ENCODE measurements at places on chromosomes 16 and 17. TPM values are rescaled to one million over a fixed set of nuclear protein-coding genes. Genes with fewer than 3 reads are reported as not detected.

The LGALS9B gene
- total RNA-seq: 0.78 TPM

The C16orf74 gene
- 156 TPM for total RNA-seq

The TBC1D3E gene
- not detected for total RNA-seq

The TXNDC11 gene
- 31.9 TPM for total RNA-seq

The C16orf54 gene
- total RNA-seq: not detected

The SPNS3 gene
- 0.04 TPM for total RNA-seq

The NPIPA3 gene
- 0.70 TPM for total RNA-seq

The RAMP2 gene
- total RNA-seq: 2.3 TPM

The MGAT5B gene
- total RNA-seq: 0.15 TPM

The ANKRD13B gene
- 9.1 TPM for total RNA-seq

The KRT9 gene
- 0.23 TPM for total RNA-seq

The RNF157 gene
- not detected for total RNA-seq

The ST6GALNAC2 gene
- total RNA-seq: 139 TPM

The TAC4 gene
- total RNA-seq: not detected

The TMEM208 gene
- total RNA-seq: 46.2 TPM

The CFAP97D1 gene
- total RNA-seq: not detected

The MYOCD gene
- total RNA-seq: not detected

The KRTAP1-1 gene
- total RNA-seq: not detected

The FAM222B gene
- total RNA-seq: 9.3 TPM

The WFIKKN1 gene
- not detected for total RNA-seq

The TMEM235 gene
- total RNA-seq: not detected

The ADGRG1 gene
- 83.5 TPM for total RNA-seq

The DNAI2 gene
- not detected for total RNA-seq

The SMYD4 gene
- total RNA-seq: 6.3 TPM

The CSNK1D gene
- total RNA-seq: 53.3 TPM

The CDH13 gene
- 45.0 TPM for total RNA-seq

The CMTM2 gene
- total RNA-seq: not detected

The C17orf50 gene
- total RNA-seq: not detected

The ROGDI gene
- 23.0 TPM for total RNA-seq

The UQCRC2 gene
- total RNA-seq: 146 TPM

The TOB1 gene
- total RNA-seq: 14.1 TPM

The GRAP gene
- total RNA-seq: not detected

The KRTAP4-9 gene
- not detected for total RNA-seq

The CNTNAP1 gene
- total RNA-seq: 4.6 TPM

The OTOP2 gene
- total RNA-seq: not detected

The CCDC144A gene
- 0.38 TPM for total RNA-seq

The CCL8 gene
- total RNA-seq: not detected

The CA4 gene
- not detected for total RNA-seq

The RSL1D1 gene
- total RNA-seq: 180 TPM

The DHX58 gene
- total RNA-seq: 11.5 TPM

The RGS9 gene
- 0.86 TPM for total RNA-seq

The EVI2B gene
- total RNA-seq: 0.47 TPM

The SLC35G6 gene
- not detected for total RNA-seq

The DRC3 gene
- 0.15 TPM for total RNA-seq

The TEX14 gene
- total RNA-seq: not detected

The KRTAP4-1 gene
- not detected for total RNA-seq

The TPSG1 gene
- not detected for total RNA-seq

The FDXR gene
- 48.0 TPM for total RNA-seq

The EIF4A3 gene
- total RNA-seq: 100 TPM

The KRTAP2-3 gene
- total RNA-seq: 0.15 TPM

The EXOC3L1 gene
- total RNA-seq: 0.08 TPM

The ZMYND15 gene
- 0.08 TPM for total RNA-seq

The NPIPB9 gene
- total RNA-seq: not detected

The SNX20 gene
- total RNA-seq: not detected

The SYCE1L gene
- 0.38 TPM for total RNA-seq

Measured in hair follicular keratinocyte (primary cell).